ENCODE measurements at places on chromosomes 12 and 14.

DNA sequence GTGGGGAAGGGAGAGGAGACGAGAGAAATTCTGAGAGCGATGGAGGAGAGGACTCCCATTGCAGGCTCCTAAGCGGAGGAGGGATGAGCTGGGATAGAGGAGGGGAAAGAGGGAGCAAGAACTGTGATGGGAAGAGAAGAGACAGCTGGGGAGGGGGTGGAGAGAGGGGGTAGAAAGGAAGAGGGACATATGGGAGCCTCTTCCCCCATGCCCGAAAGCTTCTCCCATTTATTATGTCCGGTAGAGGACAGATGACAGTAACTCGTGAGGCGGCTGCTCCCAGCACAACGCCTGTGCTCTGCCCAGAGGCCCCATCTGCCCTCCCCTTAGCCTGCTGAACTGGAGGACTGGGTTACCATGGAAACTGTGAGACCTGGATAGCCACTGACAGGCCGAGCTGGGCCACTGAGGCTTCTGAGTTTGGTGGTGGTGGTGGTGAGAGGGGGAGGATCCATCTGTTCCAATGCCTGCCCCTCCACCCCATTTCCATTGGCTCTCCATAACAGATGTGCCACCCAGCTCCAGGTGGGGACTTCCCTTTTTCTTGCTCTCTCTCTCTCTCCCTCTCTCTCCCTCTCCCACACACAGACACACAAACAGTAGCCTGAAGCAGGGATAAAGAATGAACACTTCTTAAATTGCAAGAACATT is 8.3 kb downstream of the CPNE6 start:
- H3K36me3 ChIP-seq, result no peaks in the 10 kb centered on the region
- peaks cover 11% of the 10 kb centered on the region for H3K4me1 ChIP-seq
- no peak for DNase-seq
- peaks cover 3% of the 10 kb centered on the region for H3K27me3 ChIP-seq

DNA sequence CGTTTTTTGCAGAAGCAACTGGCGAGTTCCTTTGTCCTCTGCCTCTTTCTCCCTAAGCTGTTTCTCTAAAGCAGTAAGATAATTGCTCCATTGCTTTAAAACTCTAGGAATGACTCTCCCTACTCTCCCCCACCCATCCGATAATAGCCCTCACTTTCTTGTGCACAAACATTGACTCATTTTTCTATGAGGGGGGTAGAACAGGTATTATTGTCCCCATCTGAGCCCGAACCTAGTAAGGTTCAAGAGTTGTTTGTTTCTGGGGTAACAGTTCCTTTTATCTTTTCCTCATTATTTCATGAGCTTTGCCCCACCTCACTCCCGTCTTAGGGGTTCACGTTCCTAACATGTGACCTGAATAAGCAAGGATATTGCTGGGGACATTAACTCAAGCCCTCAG is 190.6 kb downstream of the EMP1 start:
- H3K4me1 ChIP-seq, result no peaks in the 10 kb centered on the region
- no peaks in the 10 kb centered on the region for H3K36me3 ChIP-seq
- H3K27me3 ChIP-seq, result peaks cover 2% of the 10 kb centered on the region
- no peak overlapping the region for H3K4me3 ChIP-seq

- no peaks in the 10 kb centered on the region for H3K36me3 ChIP-seq
- no peak overlapping the region for H3K4me3 ChIP-seq
- no peak overlapping the region for H3K27ac ChIP-seq
- DNase-seq, result no peak
- H3K4me1 ChIP-seq, result no peaks in the 10 kb centered on the region
- no peaks in the 10 kb centered on the region for H3K27me3 ChIP-seq
Observed at GRCh38 chr12:81257947-81258551, 180.2 kb downstream of the ACSS3 start.

GRCh38 chr12:48868451-48868850 is 2.8 kb upstream of the RND1 start:
- H3K27me3 ChIP-seq, result peaks cover 13% of the 10 kb centered on the region
- H3K36me3 ChIP-seq, result no peaks in the 10 kb centered on the region
- no peak overlapping the region for H3K27ac ChIP-seq

- H3K27ac ChIP-seq, result no peak overlapping the region
- H3K4me3 ChIP-seq, result no peak overlapping the region
- no peaks in the 10 kb centered on the region for H3K4me1 ChIP-seq
- no peak for DNase-seq
- H3K36me3 ChIP-seq, result no peaks in the 10 kb centered on the region
Observed at GRCh38 chr14:88834883-88835431, 10.5 kb downstream of the TTC8 start.
